Vagina (tissue), 2 donors: ENCODE measurements at places on chromosomes 4 and X.

DNA sequence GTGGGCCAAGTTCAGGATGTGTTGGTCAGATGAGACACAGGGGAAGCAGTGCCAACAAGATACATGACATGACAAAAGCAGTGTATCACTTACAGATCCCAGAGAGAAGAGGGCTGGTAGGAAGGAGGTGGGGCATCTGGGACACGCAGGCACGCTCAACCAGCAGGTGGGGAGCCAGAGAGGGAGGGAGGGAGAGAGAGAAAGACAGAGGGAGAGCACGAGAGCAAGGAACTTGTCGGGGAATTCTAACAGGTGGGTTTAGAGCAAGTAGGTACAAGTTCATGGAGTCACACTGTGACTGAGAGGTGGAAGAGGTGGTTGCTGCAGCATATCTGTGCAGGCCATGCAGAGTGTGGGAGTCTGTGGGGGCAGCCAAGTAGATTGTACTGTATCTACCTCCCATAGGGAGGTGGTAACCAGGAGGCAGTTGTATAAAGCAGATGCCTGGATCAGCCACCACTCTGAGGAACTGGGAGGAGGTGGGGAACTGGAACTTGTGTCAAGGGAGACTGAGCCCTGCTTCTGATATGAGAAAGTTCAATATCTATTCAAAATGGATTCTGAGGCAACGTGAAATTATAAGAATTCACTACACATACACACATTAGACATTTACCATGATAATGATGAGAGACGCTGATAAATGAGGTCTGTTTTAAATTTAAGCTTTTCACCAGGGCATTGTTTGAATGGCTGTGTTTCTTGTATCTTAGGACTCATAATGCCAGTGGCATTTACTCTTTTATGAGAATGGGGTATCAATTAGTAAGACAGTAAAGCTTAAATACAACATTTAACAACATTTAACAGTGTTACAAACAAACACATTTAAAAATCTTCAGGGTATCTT lies 43.7 kb downstream of the BBS12 start:
- DNase-seq: no peak

DNA sequence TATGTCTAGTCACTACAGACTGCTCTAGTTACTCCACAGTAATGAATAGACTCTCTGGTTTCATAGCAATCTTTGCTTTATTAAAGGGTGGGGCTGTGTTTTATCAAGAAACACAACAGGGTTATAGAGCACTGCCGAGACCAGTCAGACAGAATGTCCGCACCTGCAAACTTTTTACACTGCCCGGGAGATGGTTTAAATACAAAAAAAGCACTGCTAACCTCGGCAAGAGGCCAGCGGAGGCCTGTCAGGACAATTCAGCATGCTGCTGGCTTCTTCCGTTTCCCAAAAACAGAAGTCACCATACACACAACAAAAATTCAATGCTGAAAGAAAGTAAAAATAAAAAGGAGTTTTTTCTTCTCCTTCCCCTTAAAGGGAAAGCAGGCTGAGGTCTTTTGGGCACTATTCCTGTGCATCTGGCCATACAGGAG lies 67.4 kb downstream of the IRF2 start:
- no peak for DNase-seq

DNA sequence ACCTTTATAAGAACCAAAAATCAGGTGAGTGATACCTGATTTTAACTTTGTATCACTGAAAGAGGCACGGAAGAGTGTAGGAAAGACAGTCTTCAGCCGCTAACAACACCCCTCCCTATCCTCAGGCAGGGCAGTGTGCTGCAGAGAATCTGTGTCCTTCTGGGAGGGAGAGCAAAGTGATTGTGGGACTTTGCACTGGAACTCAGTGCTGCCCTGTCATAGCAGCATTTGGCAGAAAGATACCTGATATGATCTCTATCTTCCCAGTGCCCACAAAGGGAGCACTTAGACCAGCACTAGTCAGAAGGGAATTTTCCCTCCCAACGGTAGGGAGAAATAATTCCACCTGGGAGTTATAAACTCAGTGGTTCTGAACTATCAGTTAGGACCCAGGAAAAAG lies 139.0 kb downstream of the FMR1NB start:
- DNase-seq: no peak

DNA sequence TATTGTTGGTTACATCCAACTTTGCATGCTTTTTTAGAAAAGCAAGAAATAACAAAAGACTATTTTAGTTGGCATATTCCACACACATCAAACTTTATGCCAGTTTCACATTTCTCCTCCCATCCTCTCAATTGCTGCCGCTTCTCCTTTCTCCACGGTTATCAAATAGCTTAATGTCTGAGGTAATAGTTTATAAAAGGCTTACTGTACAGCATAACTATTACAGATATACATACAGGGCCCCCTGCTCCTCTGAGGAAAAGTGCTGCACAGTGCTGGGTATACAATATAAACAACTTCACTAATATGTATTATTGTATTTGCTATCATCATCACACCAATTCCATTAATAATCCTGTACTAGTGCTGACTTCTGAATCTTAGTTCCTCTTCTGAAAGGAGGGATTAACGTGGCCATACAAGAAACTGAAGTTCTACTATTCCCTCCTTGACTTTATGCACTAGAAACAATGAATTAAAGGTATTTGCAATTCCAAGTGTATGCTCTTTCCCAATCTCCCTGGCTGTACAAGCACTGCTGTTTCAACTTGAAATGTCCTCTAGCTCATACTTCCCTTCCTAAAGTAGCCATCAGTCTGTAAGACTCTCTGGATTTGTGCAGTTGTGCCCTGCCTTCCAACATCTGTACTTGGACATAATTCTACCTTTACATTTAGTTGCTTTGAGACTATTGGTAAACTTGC lies 2.5 kb downstream of the CCNI start:
- no peak for DNase-seq

- no peak for DNase-seq
Observed at GRCh38 chrX:24189490-24189889, 40.0 kb downstream of the ZFX start.

- DNase-seq: no peak
Observed at GRCh38 chrX:40224658-40225057, 126.9 kb upstream of the BCOR start.

DNA sequence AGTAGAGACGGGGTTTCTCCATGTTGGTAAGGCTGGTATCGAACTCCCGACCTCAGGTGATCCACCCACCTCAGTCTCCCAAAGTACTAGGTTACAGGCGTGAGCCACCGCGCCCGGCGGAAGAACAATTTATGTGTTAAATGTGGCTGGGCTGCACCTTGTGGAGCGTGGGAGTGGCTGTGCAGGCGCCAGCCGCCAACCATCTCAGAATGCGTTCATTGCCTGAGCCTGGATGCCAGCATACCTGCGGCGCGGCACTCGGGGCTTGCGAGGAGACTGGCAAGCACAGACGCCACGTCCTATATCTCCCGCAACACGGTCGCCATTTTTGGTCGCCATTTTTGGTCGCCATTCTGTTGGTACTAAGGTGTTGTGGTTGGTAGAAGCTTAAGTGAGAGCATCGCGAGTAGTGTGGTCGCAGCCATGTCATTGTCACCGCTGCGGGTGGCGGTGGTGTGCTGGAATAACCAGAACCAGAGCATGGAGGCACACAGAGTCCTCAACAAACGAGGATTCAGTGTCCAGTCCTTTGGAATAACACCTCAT lies 193.6 kb upstream of the HTR2C start:
- DNase-seq: no peak

GRCh38 chr4:12050357-12050756 lies 621.7 kb upstream of the HS3ST1 start:
- DNase-seq: no peak

GRCh38 chrX:150409486-150409885 lies 46.4 kb downstream of the MAMLD1 start:
- no peak for DNase-seq
